Activated CD4-positive, alpha-beta T cell treated with anti-CD3 and anti-CD28 coated beads, Interleukin-2, amount 10 ng/mL, durations not matched to agents 24 days and 14 days (primary cell): ENCODE measurements at places on chromosomes 3 and 15. TPM values are rescaled to one million over a fixed set of nuclear protein-coding genes. Genes with fewer than 3 reads are reported as not detected.

Gene ATP11B
- 87.9 and 89.7 TPM in 2 replicates for total RNA-seq

- H3K27me3 ChIP-seq, result no peaks in the 10 kb centered on the region
- peaks cover 38% of the 10 kb centered on the region for H3K36me3 ChIP-seq
- H3K27ac ChIP-seq, result no peak overlapping the region
- no peak overlapping the region for H3K4me3 ChIP-seq
Observed at GRCh38 chr3:49012441-49013017, 5.3 kb downstream of the WDR6 start.

Gene PLSCR2
- total RNA-seq, result not detected in 2 replicates

GRCh38 chr15:31465083-31465955, 138.7 kb downstream of the KLF13 start:
- no peaks in the 10 kb centered on the region for H3K27me3 ChIP-seq
- H3K27ac ChIP-seq, result no peak overlapping the region
- H3K4me3 ChIP-seq, result no peak overlapping the region
- DNase-seq, result no peak

Gene EXD1
- not detected in 2 replicates for total RNA-seq

- H3K27ac ChIP-seq, result no peak overlapping the region
- H3K4me1 ChIP-seq, result no peaks in the 10 kb centered on the region
- no peak for DNase-seq
- H3K4me3 ChIP-seq, result no peak overlapping the region
- no peaks in the 10 kb centered on the region for H3K27me3 ChIP-seq
Observed at GRCh38 chr3:62768896-62769295, 106.3 kb downstream of the CADPS start.

Gene LINGO1
- not detected in 2 replicates for total RNA-seq

Gene TIMP4
- 0.19 and 0.33 TPM in 2 replicates for total RNA-seq

GRCh38 chr3:171270541-171270940, 189.7 kb downstream of the TNIK start:
- H3K4me1 ChIP-seq, result peaks cover 66% of the 10 kb centered on the region
- H3K27me3 ChIP-seq, result no peaks in the 10 kb centered on the region
- peak overlapping the region; percentile 14 for H3K27ac ChIP-seq
- peaks cover 19% of the 10 kb centered on the region for H3K36me3 ChIP-seq
- no peak overlapping the region for H3K4me3 ChIP-seq
- peak; percentile 55 for DNase-seq

DNA sequence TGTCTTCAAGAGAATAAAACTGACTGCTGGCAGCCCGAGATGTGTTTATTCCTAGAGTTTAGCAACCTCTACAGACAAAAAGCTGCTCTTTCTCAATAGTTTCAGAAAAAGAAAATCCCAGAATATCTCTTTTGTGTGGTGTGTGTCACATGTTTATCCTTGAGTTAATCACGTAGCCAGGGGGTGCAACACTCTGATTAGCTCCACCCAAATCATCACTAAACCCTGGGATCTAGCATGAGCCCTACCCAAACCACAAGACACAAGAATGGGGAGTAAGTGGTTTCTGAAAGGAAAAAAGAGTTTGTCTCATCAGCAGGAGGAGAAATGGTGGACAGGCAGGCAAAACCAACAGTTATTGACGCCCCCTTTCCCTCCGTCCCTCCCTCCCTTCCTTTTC, 78.5 kb upstream of the AGBL1 start:
- DNase-seq, result no peak
- H3K4me3 ChIP-seq, result no peak overlapping the region
- H3K27ac ChIP-seq, result no peak overlapping the region
- no peaks in the 10 kb centered on the region for H3K4me1 ChIP-seq
- H3K27me3 ChIP-seq, result peaks cover 2% of the 10 kb centered on the region

DNA sequence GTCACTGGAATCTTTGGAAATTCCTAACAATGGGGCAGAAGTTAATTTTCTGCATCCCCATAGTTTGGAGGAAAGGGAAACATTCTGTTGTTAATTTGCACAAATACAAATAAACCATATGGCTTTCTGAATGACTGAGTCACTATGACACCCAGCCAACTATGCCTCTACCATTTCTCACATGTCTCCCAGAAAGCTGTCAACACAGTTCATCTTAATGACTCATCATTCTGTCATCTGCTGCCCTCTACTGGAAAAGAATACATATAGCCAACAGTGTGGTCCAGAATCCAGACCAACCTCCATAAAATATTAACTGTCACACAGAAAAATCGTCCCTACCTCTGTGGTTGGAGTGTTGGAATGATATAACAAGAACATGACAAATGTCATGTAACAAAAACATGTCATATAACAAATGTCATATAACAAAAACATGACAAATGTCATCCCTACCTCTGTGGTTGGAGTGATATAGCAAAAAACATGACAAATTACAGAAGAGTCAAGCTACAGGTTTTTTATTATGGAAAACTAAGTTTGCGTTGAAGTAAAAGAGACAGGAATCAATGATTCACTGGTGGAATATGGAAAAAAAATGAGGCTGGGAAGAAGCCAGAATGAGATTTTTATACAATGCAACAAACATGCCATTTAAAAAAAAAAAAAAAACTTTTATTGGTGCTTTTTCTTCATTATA, 47.7 kb upstream of the GYG1 start:
- no peaks in the 10 kb centered on the region for H3K4me1 ChIP-seq
- peaks cover 7% of the 10 kb centered on the region for H3K27me3 ChIP-seq
- no peak overlapping the region for H3K27ac ChIP-seq
- peak; percentile 75 for DNase-seq

- DNase-seq, result no peak
- no peaks in the 10 kb centered on the region for H3K36me3 ChIP-seq
Observed at GRCh38 chr3:133124511-133124910, 86.3 kb downstream of the TMEM108 start.

DNA sequence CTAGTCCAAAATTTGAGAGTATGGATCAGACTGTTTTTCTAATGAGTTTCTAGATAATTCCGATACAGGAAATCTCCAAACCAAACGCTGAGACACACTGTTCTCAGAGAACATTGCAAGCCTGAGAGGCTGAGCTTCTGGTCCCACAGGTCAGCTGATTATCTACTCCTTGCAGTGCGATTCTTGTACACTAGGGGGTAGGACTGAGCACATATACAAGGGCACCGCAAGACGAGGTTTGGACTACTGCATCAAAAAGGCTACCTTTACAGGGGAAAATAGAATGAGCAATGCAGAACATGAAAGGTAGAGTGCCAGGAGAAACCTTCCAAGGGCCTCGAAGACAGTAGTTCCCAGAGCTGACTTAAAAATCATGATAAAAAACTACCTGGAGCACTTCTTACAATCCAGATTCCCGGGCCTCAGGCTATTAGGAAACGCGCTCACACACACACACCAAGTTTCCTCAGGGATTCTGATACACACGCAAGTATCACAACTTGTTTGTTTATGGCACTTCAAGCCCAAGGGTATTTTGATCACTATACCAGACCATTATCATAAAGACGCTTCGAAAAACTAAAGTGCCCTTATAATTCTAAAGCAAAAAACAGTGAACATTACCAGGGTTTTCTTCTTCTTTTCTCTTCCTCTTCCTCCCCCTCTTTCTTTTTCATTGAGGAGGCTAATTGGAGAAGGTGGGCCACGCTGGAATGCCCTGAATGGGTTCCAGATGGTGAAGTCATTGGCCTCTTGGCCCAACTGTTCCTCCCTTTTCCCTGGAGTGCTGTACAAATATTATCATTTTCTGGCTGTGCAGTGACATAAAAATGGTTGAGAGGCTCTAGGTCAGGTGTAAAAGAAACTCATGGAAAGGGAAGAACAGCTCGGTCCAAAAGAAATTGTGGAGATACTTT, 61.8 kb downstream of the SLC12A8 start:
- peak; percentile 90 for DNase-seq
- H3K4me1 ChIP-seq, result peaks cover 18% of the 10 kb centered on the region
- no peak overlapping the region for H3K27ac ChIP-seq
- H3K36me3 ChIP-seq, result no peaks in the 10 kb centered on the region
- H3K4me3 ChIP-seq, result no peak overlapping the region

Gene MUC20
- total RNA-seq, result 2.9 and 3.7 TPM in 2 replicates

Gene HDC
- 2.7 and 3.1 TPM in 2 replicates for total RNA-seq

Gene TLR9
- total RNA-seq, result 0.17 and 0.42 TPM in 2 replicates

DNA sequence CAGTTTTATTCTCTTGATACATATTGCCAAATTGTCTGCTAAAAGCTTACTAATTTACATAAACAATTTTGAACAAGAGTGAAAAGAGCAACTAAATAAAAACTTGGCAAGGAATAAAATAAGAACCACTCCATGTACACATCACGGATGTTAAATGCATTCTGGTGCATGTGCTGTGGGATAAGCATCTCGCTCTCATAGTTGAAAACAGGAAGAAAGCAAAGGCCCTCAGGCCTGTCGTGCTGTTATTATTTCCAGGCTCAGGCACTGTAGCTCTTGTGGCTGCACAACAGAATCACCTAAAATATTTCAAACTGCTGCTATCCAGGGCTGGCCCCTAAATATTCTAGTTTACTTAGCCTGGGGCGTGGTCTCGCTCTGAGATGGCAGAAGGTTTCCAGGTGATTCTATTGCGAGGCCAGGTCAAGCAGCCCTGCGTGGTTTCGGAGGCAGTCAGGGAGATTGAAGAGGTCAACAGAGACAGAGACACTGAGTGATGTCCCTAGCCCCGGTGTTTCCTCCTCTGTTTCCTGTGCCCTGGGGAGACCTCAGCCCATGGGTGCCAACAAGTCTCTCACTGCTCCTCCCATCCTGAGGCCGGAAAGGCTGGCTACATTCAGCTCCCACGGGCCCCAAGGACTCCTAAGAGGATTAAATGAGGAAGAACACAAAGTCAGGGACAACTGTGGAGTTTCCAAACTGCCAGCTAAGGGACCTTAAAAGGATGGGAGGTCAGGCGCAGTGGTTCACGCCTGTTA, 18.2 kb upstream of the PDIA5 start:
- no peak for DNase-seq
- no peak overlapping the region for H3K4me3 ChIP-seq
- H3K27me3 ChIP-seq, result peaks cover 20% of the 10 kb centered on the region
- no peaks in the 10 kb centered on the region for H3K4me1 ChIP-seq
- H3K36me3 ChIP-seq, result no peaks in the 10 kb centered on the region

DNA sequence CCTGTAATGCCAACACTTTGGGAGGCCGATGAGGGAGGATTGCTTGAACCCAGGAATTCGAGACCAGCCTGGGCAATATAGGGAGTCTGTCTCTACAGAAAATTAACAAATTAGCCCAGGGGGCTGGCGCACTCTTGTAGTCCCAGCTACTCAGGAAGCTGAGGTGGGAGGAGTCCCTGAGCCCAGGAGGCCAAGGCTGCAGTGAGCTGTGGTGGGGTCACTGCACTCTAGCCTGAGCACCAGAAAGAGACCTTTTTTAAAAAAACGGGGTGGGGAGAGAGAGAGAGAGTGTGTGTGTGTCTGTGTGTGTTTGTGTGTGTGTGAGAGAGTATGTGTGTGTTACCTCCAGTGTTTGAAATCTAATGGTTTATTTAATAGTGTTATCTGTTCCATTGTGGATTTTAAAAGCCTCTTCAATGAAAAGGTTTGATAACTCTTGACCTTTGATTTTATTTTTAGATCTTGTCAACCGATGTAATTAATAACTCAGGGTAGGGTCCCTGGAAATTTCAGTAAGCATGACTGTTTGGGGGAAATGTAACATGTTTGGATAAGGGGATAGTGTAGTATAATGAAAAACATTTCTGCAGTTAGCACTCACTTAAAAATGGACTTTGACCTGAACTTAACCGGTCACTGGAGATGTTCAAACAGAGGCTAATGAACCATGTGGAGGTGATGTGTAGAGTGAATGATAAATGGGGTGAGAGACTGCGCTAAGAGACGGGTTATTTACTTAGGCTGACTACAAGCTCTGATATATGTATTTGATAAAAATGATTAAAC, 29.7 kb downstream of the LRCH3 start:
- no peaks in the 10 kb centered on the region for H3K4me1 ChIP-seq
- H3K36me3 ChIP-seq, result peaks cover 25% of the 10 kb centered on the region
- H3K27me3 ChIP-seq, result no peaks in the 10 kb centered on the region
- DNase-seq, result no peak
- no peak overlapping the region for H3K4me3 ChIP-seq
- no peak overlapping the region for H3K27ac ChIP-seq

Gene PFN2
- 0.62 and 0.82 TPM in 2 replicates for total RNA-seq

Gene MESP1
- total RNA-seq, result 5.6 and 7.3 TPM in 2 replicates

GRCh38 chr3:150627557-150627956, 24.4 kb downstream of the SELENOT start:
- H3K4me3 ChIP-seq, result no peak overlapping the region
- peaks cover 47% of the 10 kb centered on the region for H3K36me3 ChIP-seq
- no peaks in the 10 kb centered on the region for H3K27me3 ChIP-seq
- no peak overlapping the region for H3K27ac ChIP-seq

DNA sequence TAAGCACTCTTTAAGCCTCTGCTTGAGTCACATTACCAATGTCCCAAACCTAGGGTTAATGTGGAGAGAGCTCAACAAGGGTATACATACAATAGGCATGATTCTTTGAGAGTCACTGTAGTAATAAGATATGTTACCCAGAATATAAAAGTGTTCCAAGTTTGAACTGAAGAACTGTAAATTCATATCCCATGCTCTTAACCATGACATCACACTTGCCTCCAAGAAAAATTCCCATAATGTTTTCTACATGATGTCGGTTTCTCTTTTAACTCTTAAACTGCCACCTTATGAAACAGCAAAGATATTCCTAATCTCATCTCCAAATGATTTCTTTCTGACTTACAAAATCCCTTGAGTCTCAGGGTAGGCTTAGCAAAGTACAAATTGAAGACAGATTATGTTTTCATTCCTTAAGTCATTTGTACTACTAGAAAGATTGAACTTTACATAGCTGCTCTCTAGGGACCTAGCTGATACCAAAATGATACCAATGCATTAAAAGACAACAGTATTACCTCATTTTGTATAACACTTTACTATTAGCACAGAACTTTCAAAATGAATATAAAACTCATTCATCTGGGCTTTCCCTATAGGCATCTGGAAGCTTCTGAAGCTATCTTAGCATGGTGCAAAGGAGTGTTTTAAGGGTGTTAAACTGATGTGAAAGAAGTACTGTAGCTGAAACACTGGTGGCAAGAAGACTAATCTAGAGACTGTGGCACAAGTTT, 127.1 kb downstream of the KCNMB2 start:
- H3K27me3 ChIP-seq, result peaks cover 4% of the 10 kb centered on the region
- no peak overlapping the region for H3K4me3 ChIP-seq
- H3K27ac ChIP-seq, result no peak overlapping the region

GRCh38 chr3:31275038-31275572, 257.6 kb upstream of the STT3B start:
- peaks cover 2% of the 10 kb centered on the region for H3K27me3 ChIP-seq
- H3K4me1 ChIP-seq, result peaks cover 10% of the 10 kb centered on the region
- no peak overlapping the region for H3K4me3 ChIP-seq
- H3K36me3 ChIP-seq, result peaks cover 2% of the 10 kb centered on the region
- H3K27ac ChIP-seq, result no peak overlapping the region

Gene DNAH12
- total RNA-seq, result not detected in 2 replicates

Gene CAMK1
- total RNA-seq, result 81.0 and 83.7 TPM in 2 replicates

- DNase-seq, result no peak
- H3K4me3 ChIP-seq, result no peak overlapping the region
- no peaks in the 10 kb centered on the region for H3K36me3 ChIP-seq
- H3K4me1 ChIP-seq, result no peaks in the 10 kb centered on the region
- H3K27ac ChIP-seq, result no peak overlapping the region
Observed at GRCh38 chr15:47158573-47158972, 558.7 kb upstream of the SEMA6D start.

DNA sequence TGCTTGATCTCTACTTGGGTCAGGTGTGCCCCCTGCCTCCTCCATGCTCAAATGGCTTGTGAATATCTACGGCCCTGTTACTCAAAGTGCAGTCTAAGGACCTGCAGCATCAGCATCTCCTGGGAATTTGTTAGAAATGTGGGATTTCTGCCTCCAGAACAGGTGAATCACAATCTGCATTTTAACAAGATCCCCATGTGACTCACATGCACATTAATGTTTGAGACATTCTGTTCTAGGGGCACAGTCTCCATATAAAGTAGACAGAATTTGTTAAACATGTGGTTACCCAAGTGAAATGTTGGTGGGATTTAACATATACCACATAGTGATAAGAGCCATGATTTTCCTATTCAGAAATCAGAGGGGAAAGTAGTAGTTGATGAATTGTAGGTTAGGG, 256.2 kb downstream of the NR1D2 start:
- no peaks in the 10 kb centered on the region for H3K27me3 ChIP-seq
- no peak overlapping the region for H3K4me3 ChIP-seq
- H3K4me1 ChIP-seq, result no peaks in the 10 kb centered on the region
- no peaks in the 10 kb centered on the region for H3K36me3 ChIP-seq
